ENCODE measurements at places on chromosomes 3 and 15. TPM values are rescaled to one million over a fixed set of nuclear protein-coding genes. Genes with fewer than 3 reads are reported as not detected.

GRCh38 chr3:184351511-184352148, 9.8 kb downstream of the CLCN2 start:
- no peak for DNase-seq

- no peak for DNase-seq
Observed at GRCh38 chr3:111802163-111802625, 56.9 kb upstream of the PHLDB2 start.

Gene GLDN
- total RNA-seq = 0.18 TPM

DNA sequence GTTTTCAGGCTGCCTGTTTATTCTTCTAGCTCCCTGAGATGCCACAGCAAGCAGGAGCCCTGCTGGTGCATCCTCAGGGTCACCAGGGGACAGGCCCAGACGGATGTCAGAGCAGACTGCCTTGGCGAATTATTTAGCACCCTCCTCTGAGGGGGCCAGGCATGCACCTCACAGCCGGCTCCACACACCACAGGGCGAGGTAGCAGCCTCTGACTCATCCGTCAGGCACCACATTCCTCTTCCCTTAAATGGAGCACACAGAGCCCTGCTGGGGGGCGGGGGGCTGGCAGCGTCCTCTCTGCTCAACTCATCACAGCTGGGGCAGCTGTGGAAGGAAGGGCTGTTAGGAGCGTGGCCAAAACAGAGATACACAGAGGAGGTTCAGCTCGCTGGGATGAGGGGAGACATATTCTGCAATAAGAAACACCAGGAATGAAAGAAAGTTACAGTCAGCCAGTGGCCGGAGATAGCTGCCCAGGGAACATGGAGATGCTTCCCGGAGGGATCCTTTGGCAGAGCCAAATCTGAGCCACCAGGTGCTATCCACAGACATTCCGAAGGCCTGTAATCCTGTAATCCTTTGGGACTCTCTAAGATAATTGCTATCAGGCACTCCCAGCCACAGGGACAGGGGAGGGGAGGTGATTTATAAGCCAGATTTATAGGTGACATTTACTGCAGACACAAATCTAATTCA, 13.9 kb upstream of the PRICKLE2 start:
- DNase-seq = no peak

DNA sequence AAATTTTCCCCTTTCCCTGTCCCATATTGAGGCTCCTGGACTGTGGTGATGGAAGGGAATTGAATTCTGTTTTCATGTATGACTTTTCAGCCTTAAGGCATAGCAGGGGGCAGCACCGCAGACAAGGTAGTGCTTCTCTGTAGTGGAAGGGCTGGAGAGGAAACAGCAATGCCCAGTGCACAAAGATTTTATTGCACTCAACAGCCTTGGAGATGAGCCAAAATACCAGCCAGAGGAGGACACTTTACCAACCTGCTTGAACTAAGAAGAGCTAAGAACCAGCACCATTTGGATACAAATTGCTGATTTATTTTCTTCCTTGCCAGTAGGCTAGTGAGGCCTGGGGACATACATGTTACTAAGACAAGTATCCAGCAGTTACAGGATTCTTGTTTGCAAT, 98.7 kb downstream of the KCNMB2 start:
- DNase-seq = no peak

GRCh38 chr3:100213891-100214573, 46.8 kb upstream of the TBC1D23 start:
- DNase-seq = no peak

DNA sequence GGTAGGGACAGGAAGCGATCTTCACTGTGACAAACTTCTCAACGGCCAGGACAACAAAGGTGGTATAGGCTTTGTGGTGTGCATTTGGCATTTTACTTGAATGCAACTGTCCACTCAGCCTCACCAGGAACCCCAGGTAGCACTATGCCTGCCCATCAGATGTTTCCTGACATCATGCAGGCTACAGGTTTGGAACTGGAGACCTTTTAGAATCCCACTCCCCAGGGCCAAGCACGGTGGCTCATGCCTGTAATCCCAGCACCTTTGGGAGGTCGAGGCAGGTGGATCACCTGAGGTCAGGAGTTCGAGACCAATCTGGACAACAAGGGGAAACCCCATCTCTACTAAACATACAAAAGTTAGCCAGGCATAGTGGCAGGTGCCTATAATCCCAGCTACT, 9.6 kb downstream of the STARD5 start:
- no peak for DNase-seq

Gene DNAH1
- total RNA-seq = 6.4 TPM

DNA sequence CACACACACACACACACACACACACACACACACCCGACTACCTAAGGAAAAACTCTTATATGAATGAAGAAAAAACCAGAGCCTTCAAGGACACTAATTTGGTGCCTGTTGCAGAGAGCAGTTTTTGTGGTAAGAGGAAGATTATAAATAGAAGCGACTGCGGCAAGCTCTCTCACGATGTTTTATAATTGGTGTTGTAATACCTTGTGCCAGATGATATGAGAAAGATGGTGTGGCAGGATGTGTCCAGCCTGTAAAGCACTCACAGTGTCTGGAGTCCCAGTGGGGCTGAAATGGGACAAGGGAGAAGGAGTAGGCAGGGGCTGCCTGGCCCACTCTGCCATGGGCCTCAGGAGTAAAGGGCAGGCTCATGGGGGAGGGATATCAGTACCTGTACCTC, 839.9 kb downstream of the AGBL1 start:
- no peak for DNase-seq

Gene OCA2
- not detected for total RNA-seq

Gene FGF7
- total RNA-seq = 0.08 TPM

DNA sequence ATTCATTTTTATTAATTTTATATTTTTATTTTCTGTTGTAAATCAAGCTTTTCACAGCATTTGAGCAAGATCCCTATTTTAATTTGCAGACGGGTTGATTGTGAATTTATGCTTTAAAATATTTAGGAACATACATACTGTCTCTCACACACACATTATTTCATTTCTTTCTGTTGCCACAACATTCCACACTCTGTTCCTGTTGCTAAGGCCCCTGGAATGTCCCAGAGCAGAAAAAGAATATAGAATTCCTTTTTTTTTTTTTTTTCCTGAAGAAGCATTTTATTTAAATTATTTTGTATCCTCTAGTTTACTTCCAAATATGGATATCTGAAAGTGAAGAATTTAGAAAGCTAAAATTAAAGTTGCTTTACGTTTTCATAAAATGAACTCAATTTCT, 36.8 kb upstream of the SCAANT1 start:
- DNase-seq = no peak

- DNase-seq = no peak
Observed at GRCh38 chr15:93173369-93173768, 84.4 kb upstream of the RGMA start.

DNA sequence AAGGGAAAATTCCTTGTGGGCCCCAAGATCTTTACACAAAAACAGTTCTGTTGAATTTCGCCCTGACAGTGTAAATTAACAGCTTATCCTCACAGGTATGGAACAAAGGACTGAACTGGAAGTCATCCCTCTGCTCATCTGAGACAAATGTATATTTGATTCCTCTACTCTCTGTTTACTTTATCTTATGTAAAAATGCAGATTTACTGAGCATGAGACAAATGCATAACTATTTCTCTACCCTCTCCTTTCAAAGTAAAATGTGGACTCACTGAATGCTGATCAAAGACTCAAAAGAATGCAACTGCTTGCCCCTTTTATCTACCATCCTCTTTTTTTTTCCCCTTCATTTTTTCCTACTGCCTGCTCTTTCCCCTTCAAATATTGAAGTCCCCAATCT, 98.6 kb upstream of the CRBN start:
- no peak for DNase-seq

Gene RAB5A
- total RNA-seq = 51.2 TPM

Gene RBP2
- not detected for total RNA-seq

GRCh38 chr3:72032441-72033135, 247.6 kb upstream of the PROK2 start:
- no peak for DNase-seq

DNA sequence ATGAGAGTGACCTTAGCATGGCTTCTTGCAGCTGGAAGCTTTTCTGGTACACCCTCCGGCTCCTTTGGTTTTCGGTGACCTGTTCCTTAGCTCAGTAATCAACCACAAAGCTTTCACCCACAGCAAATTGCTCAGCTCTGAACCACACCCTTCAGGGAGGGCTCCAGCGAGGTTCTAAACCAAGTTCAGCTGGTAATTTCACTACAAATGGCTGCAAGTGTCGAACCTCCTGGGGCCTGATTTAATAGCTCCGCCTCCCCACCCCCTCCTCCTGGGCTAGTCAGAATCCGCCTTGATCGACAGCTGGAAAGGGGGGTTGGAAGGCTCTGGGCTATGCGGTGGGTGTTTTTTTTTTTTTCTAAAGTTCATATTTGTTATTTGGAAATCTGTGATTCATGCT, 150.9 kb upstream of the MCTP2 start:
- no peak for DNase-seq

DNA sequence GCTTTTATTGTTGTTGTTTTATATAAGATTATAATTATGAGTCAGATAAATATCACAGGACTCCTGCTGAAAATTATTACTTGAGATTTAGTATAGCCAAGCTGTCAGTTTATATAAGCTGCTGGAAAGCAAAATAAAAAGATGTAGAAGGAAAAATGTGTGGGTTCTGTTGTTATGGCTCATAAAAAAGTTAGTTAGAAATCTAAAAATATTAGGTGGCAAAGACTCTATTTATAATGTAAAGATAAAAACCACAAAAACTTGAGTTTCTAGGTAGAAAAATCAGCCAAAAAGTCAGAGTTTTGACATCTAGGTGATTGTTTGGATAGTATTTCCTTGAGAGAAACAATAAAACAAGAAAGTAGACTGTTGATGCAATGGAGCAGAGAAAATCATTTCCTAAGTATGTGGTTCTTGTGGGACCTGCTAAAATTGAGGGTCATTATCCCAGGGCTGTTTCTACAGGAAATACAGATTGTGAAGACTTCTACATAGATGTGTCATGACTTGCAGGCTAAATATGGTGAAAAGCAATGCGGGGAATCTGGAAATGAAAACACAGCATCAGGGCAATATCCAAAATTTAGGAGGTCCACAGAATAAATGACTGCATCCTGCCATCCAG, 1109.6 kb upstream of the CADM2 start:
- no peak for DNase-seq

GRCh38 chr3:86930181-86930580, 60.8 kb downstream of the VGLL3 start:
- no peak for DNase-seq

DNA sequence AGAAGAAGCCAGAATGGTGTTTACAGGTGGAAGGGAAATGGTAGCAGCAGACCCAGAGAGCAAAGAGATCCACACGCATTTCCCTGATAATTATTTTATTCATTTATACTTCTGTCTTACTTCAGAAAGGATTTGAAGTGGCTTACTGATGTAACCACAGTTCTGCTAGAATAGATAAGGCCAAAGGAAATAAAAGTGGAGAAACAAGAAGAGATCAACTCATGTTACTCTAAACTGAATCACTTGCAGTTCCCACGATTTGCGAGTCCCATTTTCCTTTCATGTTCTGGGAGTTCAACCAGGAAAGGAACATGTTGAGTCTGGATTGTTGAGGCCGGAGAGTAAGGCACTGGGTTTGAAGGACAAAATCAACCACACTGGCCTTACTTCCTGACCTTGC, 151.8 kb downstream of the MYRIP start:
- no peak for DNase-seq

- no peak for DNase-seq
Observed at GRCh38 chr3:134824791-134825190, 29.7 kb downstream of the EPHB1 start.

Gene TAGLN3
- total RNA-seq = 1.8 TPM

DNA sequence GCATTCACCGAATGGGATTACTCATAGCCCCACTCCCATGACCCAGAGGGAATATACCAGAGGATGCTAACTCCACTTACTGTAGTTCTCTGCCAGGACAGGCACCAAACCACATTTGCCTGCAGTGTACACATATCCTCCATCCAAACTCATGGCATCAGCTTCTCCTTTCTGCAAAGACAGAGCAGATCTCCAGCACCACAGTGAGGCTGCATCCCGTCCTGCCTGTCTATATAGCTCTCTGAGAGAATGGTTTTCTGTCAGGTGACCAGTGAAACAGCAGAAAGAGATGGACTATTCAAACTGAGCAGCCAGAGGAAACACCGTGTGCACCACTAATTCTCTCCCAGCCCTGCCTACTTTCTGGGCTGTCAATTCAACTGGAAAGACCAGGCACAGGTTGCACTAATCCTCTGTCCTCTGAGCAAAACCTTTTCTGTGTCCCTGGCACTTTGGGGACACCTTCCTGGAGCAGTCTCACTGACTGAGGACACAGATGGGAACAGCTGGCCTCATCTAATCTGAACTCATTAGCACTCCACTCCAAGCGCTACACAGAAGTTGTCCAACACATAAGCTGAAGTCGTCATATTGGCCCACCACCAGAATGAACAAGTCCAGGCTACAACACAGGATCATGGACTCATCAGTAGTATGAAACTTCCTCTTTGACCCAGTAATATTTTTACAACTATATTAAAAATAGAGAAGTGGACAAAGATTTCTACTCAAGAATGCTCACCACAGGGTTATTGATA, 17.3 kb downstream of the LTF start:
- DNase-seq = no peak

- DNase-seq = no peak
Observed at GRCh38 chr3:14950274-14950673, 2.9 kb downstream of the NR2C2 start.

Gene ATP13A5
- not detected for total RNA-seq

DNA sequence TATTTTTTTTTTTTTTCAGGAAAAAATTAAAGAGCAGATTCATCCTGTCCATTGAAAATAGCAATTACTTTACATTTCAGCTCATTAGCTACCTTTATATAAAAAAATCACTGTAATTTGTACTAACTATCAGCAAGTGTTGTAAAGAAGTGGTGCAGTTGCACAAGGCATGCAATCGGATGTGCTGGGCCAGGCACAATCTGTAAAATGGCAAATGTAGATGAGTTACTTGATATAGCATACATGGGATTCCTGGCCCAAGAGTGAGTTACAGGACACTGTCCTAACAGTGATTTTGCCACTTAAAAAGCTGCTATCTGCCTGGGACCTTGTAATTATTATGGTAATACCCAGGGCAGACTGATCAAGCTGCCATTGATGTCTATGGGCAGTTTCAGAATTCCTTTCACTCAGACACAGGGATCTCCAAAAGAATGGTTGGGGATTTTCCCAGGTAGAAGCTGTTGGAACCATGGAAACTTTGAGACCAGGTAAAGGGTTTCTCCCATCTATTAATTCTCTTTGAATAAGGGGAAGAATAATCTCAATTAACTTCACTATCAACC, 182.2 kb upstream of the ICE2 start:
- DNase-seq = no peak

Gene AADACL2
- not detected for total RNA-seq

- peak; percentile 48 for DNase-seq
Observed at GRCh38 chr3:52053307-52054304, 2.8 kb downstream of the DUSP7 start.

- no peak for DNase-seq
Observed at GRCh38 chr3:32428092-32429068, 36.7 kb downstream of the CMTM7 start.

DNA sequence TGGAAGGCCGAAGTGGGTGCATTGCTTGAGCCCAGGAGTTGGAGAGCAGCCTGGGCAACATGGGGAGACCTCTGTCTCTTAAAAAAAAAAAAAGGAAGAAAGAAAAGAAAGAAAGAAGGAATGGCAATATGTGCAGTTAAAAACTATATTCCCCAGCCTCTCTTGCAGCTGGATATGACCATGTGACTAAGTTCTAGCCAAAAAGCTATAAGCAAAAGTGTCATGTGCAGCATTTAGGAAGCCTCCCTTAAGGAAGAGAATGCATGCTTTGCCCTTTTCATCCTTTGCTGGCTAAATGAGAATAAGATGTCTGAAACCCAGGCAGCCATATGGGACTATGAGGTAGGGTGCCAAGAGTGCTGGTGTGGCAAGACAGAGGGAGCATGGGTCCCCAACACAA, 21.8 kb downstream of the CYP19A1 start:
- no peak for DNase-seq

Gene GABRG3
- not detected for total RNA-seq

Gene ZKSCAN7
- total RNA-seq = 2.3 TPM
